Activated CD4-positive, alpha-beta memory T cell treated with anti-CD3 and anti-CD28 coated beads for 36 hours (primary cell): ENCODE measurements at places on chromosomes 1 and 21. TPM values are rescaled to one million over a fixed set of nuclear protein-coding genes. Genes with fewer than 3 reads are reported as not detected.

DNA sequence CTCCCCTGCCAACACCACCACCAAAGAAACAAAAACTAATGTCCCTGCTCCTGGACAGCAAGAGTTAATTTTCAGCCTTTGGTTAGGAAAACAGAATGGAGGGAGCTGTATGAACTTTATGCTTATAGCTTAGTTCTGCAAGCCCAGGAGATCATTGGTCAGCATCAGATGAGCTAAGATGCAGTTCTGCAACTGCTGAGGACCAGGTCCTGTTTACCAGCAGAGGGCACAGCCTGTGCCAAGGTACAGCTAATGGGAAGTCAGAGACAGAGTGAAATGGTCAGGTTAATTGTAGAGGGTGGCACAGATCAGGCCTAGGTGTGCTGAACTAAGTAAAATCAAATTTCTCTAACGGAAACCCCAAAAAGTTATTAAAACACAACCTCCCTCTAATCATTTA is 161.3 kb downstream of the ROR1 start:
- H3K27ac ChIP-seq = no peak overlapping the region
- H3K36me3 ChIP-seq = no peaks in the 10 kb centered on the region
- H3K4me1 ChIP-seq = no peaks in the 10 kb centered on the region

Gene ARHGAP30
- 178 TPM for total RNA-seq

- H3K27me3 ChIP-seq = no peaks in the 10 kb centered on the region
- peak overlapping the region; percentile 98 for H3K27ac ChIP-seq
- no peak overlapping the region for H3K4me3 ChIP-seq
- peaks cover 59% of the 10 kb centered on the region for H3K36me3 ChIP-seq
- H3K4me1 ChIP-seq = peaks cover 88% of the 10 kb centered on the region
These were observed 24.8 kb downstream of the SLC2A1 start for GRCh38 chr1:42933610-42934491.

- H3K4me1 ChIP-seq = peaks cover 23% of the 10 kb centered on the region
- no peak for DNase-seq
These were observed 3.2 kb downstream of the ZFYVE9 start for GRCh38 chr1:52145137-52145536.

Gene SYCP1
- not detected for total RNA-seq

GRCh38 chr1:205274041-205274691 is 46.4 kb downstream of the TMCC2 start:
- DNase-seq = no peak
- H3K27ac ChIP-seq = no peak overlapping the region
- no peaks in the 10 kb centered on the region for H3K36me3 ChIP-seq

Gene PRAMEF26
- total RNA-seq = not detected

DNA sequence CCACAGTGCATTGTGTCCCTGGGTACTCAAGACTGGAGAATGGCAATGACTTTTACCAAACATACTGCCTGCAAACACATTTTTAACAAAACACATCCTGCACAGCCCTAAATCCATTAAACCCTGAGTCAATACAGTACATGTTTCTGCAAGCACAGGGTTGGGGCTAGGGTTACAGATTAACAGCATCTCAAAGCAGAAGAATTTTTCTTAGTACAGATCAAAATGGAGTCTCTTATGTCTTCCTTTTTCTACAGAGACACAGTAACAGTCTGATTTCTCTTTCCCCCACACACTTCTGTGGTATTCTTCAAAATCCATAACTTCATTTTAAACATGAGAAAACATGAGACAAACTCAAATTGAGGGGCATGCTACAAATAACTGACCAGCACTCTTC is 13.9 kb downstream of the BMP8A start:
- peaks cover 9% of the 10 kb centered on the region for H3K4me1 ChIP-seq
- no peak for DNase-seq
- no peak overlapping the region for H3K4me3 ChIP-seq
- H3K36me3 ChIP-seq = no peaks in the 10 kb centered on the region

DNA sequence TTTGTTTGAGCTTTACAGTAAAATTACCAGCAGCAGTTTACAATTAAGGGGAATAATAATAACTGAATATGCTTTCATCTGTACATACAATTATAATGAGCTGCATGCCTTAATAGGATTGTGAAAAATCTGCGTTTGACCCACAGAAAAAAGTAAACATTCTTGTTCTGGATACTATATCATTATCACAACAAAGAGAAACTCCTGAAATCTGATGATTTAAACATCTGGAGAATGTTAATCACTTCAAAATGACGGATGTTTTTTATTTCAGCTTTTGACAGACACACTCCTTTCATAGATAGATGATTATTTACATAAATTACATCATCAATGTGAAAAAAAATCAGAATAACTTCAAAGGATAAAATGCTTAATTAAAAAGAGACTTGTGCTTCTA is 58.5 kb downstream of the TYW3 start:
- no peaks in the 10 kb centered on the region for H3K4me1 ChIP-seq
- H3K27me3 ChIP-seq = peaks cover 10% of the 10 kb centered on the region
- no peak overlapping the region for H3K4me3 ChIP-seq

- H3K27me3 ChIP-seq = peaks cover 3% of the 10 kb centered on the region
- H3K4me3 ChIP-seq = no peak overlapping the region
- no peak for DNase-seq
These were observed 296.1 kb downstream of the PDE4B start for GRCh38 chr1:66088787-66089186.

- DNase-seq = no peak
- peak overlapping the region; percentile 10 for H3K27ac ChIP-seq
- H3K36me3 ChIP-seq = peaks cover 37% of the 10 kb centered on the region
- no peak overlapping the region for H3K4me3 ChIP-seq
These were observed 21.3 kb downstream of the MRPL37 start for GRCh38 chr1:54221113-54221834.

- H3K36me3 ChIP-seq = no peaks in the 10 kb centered on the region
- H3K27me3 ChIP-seq = peaks cover 10% of the 10 kb centered on the region
- no peak overlapping the region for H3K4me3 ChIP-seq
- no peaks in the 10 kb centered on the region for H3K4me1 ChIP-seq
- no peak overlapping the region for H3K27ac ChIP-seq
These were observed 33.0 kb downstream of the LRRN2 start for GRCh38 chr1:204652497-204652896.

- peaks cover 5% of the 10 kb centered on the region for H3K27me3 ChIP-seq
- no peak for DNase-seq
- H3K4me1 ChIP-seq = no peaks in the 10 kb centered on the region
- no peaks in the 10 kb centered on the region for H3K36me3 ChIP-seq
- H3K4me3 ChIP-seq = no peak overlapping the region
These were observed 119.6 kb downstream of the TMEM53 start for GRCh38 chr1:44554706-44555105.

DNA sequence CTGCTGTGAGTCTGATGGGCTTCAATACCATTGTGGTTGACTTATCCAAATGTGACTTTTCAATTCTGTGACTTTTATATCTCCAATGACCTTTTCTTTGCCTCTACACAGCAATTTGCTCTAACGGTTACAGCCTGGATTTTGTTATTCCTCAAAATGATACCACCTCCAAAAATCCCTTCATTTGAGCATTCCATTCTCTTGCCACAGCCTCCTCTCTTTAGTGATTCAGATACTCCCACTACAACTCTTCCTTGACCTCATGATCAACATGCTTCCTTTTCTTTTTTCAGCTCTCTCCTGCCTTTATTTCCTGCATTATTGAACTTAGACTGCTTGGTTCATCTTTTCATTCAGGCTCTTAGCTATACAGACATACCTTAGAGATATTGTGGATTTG is 16.6 kb upstream of the IL19 start:
- no peak overlapping the region for H3K4me3 ChIP-seq
- H3K4me1 ChIP-seq = peaks cover 28% of the 10 kb centered on the region
- H3K36me3 ChIP-seq = no peaks in the 10 kb centered on the region
- no peak overlapping the region for H3K27ac ChIP-seq
- DNase-seq = no peak
- no peaks in the 10 kb centered on the region for H3K27me3 ChIP-seq

Gene CYP4Z1
- total RNA-seq = not detected

GRCh38 chr1:30698401-30698981 is 24.9 kb downstream of the MATN1 start:
- H3K4me1 ChIP-seq = no peaks in the 10 kb centered on the region
- no peaks in the 10 kb centered on the region for H3K27me3 ChIP-seq
- H3K36me3 ChIP-seq = no peaks in the 10 kb centered on the region
- H3K4me3 ChIP-seq = no peak overlapping the region
- H3K27ac ChIP-seq = no peak overlapping the region

Gene CFAP107
- not detected for total RNA-seq

- H3K27ac ChIP-seq = no peak overlapping the region
- peaks cover 26% of the 10 kb centered on the region for H3K4me1 ChIP-seq
- H3K27me3 ChIP-seq = no peaks in the 10 kb centered on the region
- no peak for DNase-seq
- H3K36me3 ChIP-seq = peaks cover 7% of the 10 kb centered on the region
- no peak overlapping the region for H3K4me3 ChIP-seq
These were observed 13.0 kb downstream of the UCK2 start for GRCh38 chr1:165840423-165840822.

Gene CFH
- 2.7 TPM for total RNA-seq

GRCh38 chr1:202348005-202348508 is 442 bp upstream of the PPP1R12B start:
- no peaks in the 10 kb centered on the region for H3K36me3 ChIP-seq
- peak overlapping the region; percentile 81 for H3K4me3 ChIP-seq
- no peaks in the 10 kb centered on the region for H3K27me3 ChIP-seq
- H3K27ac ChIP-seq = peak overlapping the region; percentile 81

Gene STUM
- total RNA-seq = not detected

DNA sequence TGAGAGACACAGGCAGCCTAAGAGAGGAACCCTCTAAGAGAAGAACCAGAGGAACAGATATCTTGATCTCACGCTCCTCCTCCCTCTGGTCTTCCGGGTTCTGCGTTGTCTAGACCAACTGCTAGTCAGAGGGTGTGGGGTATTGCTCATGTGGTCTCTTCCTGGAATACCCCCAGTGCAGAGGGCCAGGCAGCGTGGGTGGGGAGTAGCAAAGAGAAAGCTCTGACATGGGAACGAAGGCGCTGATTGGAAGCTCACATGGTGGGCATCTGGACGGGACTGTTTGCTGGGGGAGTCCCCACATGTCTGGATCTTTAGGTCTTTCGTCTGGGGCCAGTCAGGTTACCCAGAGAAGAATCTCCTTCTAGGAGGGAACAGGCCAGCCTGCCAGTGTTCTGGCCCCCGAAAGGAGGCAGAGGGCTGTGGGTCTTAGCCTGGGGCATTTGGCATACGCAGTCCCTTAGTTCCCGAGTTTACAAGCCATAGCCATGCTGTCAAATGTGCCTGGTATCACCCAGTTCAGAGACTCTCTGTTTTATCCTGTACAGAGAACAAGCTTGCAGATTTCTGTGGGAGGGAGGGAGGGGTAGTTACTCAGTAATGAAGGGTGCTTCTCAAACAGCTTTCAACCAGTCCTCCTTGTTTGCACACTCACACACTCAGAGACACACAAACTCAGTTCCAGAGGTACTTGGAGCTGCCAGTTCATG is 18.3 kb upstream of the IL6R start:
- H3K36me3 ChIP-seq = peaks cover 2% of the 10 kb centered on the region
- peaks cover 36% of the 10 kb centered on the region for H3K4me1 ChIP-seq
- H3K4me3 ChIP-seq = peak overlapping the region; percentile 69

DNA sequence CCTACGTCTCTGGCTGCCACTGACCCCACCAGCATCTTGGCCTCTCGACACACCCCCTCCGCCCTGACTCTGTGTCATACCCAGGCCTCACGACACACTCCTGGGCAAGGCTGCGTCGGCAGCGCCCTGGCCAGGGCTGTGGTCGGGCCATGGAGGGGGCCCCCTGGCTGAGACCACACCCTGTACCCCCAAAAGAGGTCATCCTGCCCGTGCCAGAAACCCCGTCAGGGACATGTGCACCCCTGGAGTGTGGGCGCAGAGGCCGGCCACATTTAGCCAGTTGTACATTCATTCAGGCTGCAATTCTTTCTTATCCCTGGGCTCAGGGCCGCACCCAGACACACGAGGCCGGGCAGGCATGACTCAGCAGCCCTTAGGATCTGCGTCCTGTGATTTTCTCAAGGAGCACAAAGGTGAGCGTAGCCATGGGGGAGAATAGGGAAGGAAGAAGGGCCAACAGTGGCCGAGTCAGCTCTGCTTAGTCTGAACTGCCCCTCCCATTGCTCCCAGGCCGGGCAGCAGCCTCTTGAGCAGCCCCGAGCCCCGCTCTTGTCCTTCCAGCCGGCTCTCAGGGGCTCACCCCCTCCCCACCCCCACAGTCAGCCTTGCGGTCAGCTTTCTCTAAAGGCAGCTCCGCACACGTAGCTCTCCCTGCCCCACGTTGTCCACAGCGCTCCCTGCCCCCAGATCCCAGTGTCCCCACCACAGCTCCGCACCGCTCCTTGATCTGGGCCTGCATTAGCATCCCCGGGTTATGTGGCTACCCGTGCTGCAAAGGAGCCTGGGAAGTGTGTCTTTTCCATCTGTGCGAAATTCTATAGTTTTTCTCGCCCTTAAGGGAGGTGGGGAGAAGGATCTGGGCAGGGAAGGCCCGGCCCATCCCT is 7.9 kb downstream of the CSTB start:
- DNase-seq = no peak
- peaks cover 5% of the 10 kb centered on the region for H3K36me3 ChIP-seq
- H3K27ac ChIP-seq = no peak overlapping the region
- H3K4me1 ChIP-seq = peaks cover 2% of the 10 kb centered on the region

Gene REN
- total RNA-seq = not detected

GRCh38 chr1:44086692-44087474 is 31.7 kb upstream of the KLF17 start:
- H3K36me3 ChIP-seq = no peaks in the 10 kb centered on the region
- H3K27me3 ChIP-seq = peaks cover 37% of the 10 kb centered on the region
- no peak for DNase-seq
- H3K4me1 ChIP-seq = no peaks in the 10 kb centered on the region
- no peak overlapping the region for H3K4me3 ChIP-seq

DNA sequence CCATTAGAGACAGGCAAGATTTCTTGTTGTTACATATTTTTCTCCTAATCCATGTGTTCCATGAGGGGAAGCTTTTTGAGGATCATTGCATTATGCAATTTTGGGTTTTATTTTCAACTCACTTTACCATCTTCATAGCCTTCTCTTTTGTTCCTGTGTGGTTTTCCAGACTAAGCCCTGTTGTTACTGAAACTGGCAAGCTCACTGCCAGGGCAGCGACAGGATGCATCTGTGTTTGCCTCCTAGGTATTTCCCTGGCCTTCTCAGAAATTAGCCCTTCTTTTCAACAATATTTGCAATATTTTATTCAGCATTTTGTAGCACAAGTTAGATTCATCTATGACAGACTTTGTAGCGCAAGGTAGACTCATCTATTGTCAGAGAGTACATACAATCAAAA is 134.2 kb upstream of the CYYR1 start:
- H3K27ac ChIP-seq = no peak overlapping the region
- no peaks in the 10 kb centered on the region for H3K4me1 ChIP-seq
- no peak for DNase-seq

Gene OR10Z1
- not detected for total RNA-seq

Gene ECM1
- total RNA-seq = 1.1 TPM

- peaks cover 1% of the 10 kb centered on the region for H3K36me3 ChIP-seq
- H3K27me3 ChIP-seq = no peaks in the 10 kb centered on the region
- H3K4me3 ChIP-seq = no peak overlapping the region
- H3K27ac ChIP-seq = no peak overlapping the region
These were observed 116.4 kb downstream of the GREM2 start for GRCh38 chr1:240495601-240496000.

DNA sequence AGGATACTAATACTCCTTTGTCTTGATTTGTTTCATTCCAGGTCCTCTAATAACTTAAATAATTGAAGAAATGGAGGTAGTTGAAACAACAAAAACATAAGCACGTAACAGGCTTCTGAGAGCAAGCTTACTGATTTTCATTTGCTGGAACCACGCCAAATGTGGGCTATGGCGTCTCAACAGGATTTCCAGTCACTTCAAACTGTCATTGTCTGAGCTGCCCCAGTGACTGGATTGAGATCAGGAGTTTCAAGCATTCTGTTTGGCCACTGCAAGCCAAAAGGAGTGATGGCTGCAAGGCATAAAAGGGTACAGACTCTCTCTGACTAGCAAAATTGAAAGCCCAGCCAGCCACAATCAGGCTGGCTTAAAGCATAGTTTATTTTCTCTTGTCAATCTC is 289.9 kb downstream of the DPYD start:
- DNase-seq = no peak
- peaks cover 11% of the 10 kb centered on the region for H3K4me1 ChIP-seq
- H3K27me3 ChIP-seq = no peaks in the 10 kb centered on the region
- H3K36me3 ChIP-seq = peaks cover 2% of the 10 kb centered on the region
- no peak overlapping the region for H3K27ac ChIP-seq
